Stimulated activated CD8-positive, alpha-beta memory T cell treated with anti-CD3 and anti-CD28 coated beads, Interleukin-12 subunit alpha, Interleukin-12 subunit beta, amount 100 ng/mL, for 4 hours (primary cell): ENCODE measurements at places on chromosomes 1 and 21.

- DNase-seq = no peak
Observed at GRCh38 chr1:7973086-7973485, 11.6 kb downstream of the PARK7 start.

GRCh38 chr1:117695796-117696490 is 90.1 kb downstream of the TENT5C start:
- no peak for DNase-seq

DNA sequence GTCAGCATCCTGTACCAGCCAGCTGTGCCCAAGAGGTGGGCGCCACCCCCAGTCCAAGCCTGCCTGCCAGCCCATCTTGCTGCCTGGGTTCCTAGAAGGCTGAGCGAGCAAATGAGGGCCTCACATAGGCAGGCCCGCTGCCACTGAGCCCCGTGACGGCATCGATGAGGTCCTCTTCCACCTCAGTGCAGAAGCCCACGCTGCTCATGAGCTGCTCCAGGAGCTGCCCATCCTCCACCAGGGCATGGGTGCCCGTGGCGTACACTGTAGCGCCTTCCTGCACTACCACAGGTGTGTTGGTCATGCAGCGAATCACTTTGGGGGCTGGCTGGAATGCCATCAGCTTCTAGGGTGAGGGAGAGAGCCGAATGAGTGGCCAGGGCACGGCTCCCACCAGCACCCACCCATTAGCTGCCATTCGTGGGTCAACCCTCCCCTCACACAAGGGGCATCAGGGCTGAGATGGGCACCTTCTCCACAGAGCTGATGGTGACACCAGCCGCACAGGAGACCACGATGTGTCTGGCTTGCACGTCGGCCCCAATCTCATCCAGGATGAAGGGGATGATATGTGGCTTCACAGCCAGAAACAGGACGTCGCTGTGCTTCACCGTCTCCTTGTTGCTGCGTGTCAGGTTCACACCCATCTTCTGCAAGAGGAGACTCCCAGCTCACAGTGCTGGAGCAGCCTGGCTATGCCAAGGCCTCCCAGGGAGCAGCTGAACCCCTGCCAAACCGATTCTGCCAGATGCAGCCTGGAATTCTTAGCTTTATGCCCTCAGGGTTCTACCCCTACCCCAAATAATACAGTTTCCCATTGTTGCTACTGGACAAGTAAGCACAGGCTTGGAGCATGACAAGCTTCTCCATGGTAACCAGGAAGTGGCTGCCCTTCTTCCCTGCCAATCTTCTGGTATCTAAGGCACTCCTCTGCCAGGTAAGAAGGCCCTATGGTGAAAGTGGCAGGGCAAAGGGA is 2.0 kb downstream of the PYCR2 start:
- no peak for DNase-seq

DNA sequence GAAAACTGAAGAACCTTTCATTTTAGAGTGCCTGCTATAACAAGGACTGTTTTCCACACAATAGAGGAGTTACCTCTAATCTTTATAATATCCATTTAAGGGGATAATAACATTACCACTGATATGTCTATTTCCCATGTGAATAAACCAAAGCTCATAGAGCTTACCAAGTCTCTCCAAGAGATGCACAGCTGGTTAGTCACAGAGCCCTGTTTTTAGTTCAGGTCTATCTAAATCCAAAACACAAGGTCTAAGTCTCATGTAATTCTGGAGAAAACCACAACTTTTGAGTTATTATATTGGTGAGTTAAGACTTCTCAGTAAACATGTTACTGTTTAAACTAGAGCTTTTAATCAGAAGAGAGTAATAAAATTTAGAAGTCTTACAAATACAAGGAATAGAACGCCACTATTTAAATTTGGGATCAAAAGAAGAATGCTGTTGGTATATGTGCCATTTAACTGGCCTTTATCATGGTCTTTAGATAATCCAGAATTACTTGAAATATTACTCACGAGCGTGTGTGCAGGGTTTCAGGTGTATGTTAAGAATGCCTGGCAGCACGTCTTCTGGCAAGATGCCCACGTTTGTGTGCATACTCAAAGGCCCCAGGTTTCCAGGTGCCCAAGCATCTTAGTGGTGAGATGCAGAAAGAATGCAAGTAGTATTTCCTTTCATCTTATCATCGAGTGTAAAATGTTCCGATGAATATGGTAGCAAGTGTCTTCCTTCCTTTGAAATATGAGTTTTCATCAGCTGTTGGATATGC is 190.6 kb downstream of the FMN2 start:
- DNase-seq = no peak

DNA sequence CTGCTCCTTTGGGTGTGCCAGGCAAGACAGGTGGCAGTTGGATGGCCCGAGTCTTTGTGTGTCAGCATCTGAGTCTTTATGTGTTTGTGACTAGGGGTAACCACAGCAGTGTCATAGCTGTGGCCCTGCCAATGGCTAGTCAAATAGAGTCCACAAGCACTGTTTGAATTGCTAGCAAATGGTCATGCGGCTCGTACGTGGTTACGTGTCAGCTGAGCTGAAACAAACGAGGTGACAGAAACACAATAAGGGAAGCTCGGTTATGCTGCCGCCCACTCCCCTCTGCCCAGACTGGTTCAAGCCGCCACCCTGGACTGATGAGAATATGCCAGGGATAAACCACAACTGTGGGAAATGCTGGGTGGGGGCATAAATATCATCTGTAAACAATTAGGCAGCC is 174.3 kb upstream of the LMO4 start:
- no peak for DNase-seq

- DNase-seq = no peak
Observed at GRCh38 chr1:221663321-221663720, 78.6 kb downstream of the DUSP10 start.

DNA sequence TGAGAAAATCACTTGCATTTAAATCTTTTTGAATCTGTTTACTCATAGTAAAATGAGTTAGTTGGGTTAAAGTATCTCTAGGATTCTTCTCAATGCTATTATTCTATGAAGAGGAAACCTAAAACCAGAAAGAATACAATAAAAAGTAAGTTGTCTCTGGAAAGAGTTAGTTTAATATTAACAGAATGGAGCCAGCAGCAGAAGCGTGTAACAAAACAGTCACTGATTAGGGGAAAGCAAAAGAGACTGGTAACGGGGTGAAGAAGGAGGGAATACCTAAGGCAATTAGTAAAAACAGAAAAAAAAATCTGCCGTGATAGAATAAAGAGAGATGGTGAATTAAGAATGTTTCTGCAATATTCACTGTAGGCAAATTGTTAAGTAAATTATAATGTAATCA is 60.0 kb downstream of the NRDC start:
- no peak for DNase-seq

DNA sequence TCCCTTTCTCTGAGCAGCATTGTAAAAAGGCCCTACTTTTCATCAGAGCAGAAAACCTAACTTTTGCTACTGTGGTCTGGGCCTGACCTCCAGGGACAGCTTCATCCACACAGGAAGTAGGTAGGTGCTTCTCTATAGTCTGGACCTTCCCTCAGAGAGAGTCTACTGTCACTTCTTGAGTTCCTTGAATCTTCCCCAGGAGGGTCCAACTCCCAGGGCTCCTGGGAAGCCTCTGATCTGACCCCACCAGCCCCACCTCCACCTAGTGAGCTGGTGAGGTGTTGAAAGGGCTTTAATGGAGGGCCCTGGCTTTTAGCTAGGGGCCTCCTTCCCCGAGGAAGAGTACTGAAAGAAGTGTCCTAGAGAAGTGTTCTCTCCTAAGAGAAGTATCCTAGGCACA is 2.7 kb upstream of the VANGL2 start:
- no peak for DNase-seq

DNA sequence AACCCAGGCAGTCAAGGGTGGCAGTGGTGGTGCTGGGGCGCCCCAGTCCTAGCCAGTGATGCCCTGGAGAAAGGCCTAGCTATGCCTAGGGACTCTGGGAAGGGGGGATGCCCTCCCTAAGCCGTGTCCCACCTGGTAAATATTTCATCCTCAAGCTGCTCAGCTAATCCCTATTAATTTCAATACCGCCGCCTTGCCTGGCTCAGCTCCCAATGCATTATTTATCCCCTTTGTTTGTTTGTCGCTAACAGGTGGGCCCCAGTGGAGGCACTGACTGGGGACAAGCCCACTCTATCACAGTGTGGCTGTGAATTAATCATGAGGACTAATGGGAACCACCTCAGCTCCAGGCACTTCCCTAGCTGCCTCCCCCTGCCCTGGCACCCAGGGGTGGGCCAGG is 22.5 kb downstream of the DMAP1 start:
- DNase-seq = no peak

DNA sequence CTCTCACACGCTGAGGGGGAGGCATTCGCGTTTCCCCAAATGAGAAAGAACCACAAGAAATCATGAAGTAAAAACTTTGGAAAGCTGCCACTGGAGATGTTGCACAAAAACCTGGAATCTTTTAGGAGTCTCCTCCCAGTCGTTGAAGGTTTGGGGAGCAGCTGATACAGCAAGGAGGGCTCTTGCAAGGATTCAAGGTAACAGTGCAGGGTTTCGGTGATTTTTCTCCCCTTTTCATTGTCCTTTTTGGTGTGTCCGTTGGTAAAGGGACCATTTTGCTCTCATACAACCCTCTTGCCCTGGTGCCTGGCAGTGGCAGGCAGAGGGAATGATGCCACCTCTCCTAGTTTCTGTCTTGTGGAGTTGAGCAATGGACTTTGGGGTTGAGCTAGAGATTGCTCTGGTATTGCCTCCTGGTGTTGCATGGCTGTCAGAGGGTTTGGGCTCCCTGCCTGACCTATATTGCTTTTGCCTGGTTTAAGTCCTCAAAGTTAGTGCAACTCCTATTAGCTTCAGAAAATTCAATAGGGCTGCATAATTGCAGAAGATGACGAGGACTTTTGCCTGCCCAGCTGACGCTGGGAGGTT is 872 bp downstream of the BRINP2 start:
- DNase-seq = no peak

DNA sequence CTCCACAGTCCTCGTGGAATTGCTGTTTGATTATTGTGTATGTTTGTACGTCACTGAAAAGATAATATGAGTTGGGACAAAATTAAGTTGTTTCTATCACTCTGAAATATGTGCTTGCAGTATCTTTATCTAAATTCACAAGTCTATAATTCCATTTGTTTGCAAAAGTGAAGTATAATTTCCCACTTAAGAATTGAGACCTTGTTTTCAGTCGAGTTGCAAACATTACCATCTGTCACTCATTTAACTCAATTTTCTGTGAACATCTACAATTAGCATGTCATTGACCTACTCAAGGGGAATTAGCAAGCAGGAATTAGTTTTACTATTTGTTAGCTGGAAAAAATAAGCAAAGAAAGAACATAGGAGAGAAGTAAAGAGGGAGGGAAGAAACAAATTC is 195.8 kb downstream of the TPR start:
- no peak for DNase-seq

DNA sequence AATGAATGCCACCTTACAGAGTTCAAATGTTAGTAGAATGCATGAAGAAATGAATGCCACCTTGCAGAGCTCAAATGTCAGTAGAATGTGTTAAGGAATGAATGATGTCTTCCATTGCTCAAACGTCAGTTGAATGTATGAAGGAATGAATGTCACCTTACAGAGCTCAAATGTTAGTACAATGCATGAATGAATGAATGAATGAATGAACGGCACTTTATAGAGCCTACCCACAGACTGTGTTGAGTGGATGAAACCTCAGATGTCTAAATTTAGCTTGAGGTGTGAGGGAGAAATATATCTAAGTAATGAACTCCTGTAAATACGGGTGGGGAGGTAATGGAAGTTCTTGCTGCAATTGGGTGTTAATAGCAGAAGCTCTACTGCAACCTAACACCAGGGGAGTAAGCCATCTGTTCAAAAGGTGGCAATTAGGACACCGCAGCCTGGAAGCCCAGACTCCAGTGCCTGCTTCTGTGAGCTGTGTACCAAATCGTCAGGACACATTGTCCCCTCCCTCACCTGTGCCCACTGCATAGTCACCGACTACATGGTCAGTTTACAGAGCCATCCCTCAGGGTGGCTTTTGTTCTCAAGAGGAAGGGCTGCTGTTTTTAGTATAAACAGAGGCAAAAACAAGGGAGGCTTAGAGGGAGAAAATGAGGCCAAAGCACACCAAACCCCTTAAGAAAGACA is 26.7 kb downstream of the SUSD4 start:
- DNase-seq = no peak

DNA sequence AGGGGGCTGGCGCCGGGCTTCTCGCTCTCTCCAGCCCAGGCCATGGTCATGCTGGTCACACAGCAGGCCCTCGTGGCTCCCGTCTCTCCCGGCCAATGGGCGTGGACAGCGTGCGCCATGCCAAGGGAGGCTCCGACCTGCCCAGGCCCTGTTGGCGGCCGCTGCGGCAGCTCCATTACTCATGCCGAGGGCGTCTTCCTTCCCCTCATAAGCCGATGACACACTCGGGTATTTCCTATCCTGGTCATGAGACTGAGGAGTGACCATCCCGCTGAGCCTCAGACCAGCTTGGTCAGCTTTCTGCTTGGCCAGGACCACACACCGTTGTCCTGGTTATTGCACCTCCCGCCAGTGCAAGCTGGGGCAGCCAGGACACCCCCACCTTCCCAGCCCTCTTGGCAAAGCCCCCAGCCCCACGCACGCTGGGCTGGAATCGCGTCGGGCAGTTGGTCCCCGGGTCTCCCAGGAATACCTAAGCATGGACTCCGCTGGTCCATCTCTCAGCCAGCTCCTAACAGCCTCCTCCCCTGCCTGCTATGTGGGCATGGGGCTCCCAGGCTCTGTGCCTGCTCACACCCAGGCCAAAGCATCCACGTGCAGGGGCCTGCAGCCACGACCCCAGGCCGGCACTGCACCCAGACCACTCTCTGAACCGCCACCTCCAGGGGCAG is 49.8 kb downstream of the ARHGEF16 start:
- DNase-seq = no peak

- no peak for DNase-seq
Observed at GRCh38 chr1:8025061-8025670, 943 bp downstream of the ERRFI1 start.

- DNase-seq = no peak
Observed at GRCh38 chr1:232653789-232654188, 23.9 kb upstream of the SIPA1L2 start.

DNA sequence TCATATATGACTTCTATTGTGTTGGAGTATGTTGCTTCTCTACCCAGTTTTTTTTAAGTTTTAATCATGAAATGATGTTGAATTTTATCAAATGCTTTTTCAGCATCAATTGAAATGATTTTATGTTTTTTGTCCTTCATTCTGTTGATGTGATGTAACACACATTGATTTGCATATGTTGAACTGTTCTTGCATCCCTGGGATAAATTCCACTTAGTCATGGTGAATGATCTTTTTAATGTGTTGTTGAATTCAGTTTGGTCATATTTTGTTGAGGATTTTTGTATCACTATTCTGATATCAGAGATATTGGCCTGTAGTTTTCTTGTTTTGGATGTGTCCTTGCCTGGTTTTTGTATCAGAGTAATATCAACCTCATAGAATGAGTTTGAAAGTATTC is 46.6 kb upstream of the CD55 start:
- no peak for DNase-seq
